ENCODE measurements at places on chromosomes 4 and X.

DNA sequence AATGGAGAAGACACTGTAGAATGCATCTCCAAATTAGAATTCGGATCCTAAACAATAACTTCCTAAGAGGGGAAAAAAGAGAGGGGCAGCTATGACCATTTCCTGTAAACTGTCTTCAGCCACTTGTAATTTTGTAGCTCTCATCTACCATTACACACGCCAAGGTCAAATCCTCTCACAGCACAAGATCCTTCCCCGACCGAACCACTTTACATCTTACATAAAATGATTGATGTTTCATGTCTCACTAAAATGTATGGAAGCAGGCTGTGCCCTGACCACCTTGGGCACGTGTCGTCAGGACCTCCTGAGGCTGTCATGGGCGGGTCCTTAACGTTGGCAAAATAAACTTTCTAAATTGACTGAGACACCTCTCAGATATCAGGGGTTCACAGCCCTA, 24.1 kb upstream of the PBDC1 start:
- no peak for DNase-seq

GRCh38 chrX:41001327-41001726, 83.9 kb upstream of the USP9X start:
- DNase-seq: no peak

- no peak for DNase-seq
These were observed 8.9 kb downstream of the FAT4 start for GRCh38 chr4:125323654-125324053.

DNA sequence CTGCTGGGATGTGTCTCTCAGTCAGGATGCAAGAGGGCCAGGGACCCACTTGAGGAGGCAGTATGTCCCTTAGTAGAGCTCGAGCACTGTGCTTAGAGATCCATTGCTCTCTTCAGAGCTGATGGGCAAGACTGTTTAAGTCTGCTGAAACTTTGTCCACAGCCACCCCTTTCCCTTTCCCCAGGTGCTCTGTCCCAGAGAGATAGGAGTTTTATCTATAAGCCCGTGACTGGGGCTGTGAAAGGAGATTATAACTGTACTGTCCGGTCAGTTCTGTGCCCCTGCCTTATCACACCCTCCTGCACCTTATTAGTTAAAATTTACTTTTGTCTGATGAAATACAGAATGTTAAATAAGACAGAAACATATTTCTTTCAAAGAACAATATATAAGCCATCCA, 378.4 kb downstream of the PABPC4L start:
- no peak for DNase-seq
